Stimulated activated CD8-positive, alpha-beta memory T cell treated with anti-CD3 and anti-CD28 coated beads, Interleukin-2, amount 100 ng/mL, for 1 hour (primary cell): ENCODE measurements at places on chromosomes 4 and X.
A peak's percentile ranks its signal among the peaks of the same experiment; 100 is the strongest.

GRCh38 chrX:74251006-74251930 lies 52.7 kb upstream of the ZCCHC13 start:
- DNase-seq, result no peak

DNA sequence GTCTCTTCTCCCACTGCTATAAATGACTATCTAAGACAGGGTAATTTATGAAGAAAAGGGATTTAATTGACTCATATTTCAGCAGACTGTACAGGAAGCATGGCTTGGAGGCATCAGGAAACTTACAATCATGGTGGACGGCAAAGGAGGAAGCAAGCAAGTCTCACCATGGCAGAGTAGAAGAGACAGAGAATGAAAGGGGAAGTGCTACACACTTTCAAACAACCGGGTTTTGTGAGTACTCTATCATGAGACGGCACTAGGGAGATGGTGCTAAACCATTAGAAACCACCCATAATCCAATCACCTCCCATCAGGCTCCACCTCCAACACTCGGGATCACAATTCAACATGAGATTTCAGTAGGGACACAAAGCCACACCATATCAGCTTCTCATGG lies 11.1 kb downstream of the UBE2NL start:
- no peak for DNase-seq

GRCh38 chr4:142572071-142572470 lies 274.0 kb downstream of the INPP4B start:
- no peak for DNase-seq

DNA sequence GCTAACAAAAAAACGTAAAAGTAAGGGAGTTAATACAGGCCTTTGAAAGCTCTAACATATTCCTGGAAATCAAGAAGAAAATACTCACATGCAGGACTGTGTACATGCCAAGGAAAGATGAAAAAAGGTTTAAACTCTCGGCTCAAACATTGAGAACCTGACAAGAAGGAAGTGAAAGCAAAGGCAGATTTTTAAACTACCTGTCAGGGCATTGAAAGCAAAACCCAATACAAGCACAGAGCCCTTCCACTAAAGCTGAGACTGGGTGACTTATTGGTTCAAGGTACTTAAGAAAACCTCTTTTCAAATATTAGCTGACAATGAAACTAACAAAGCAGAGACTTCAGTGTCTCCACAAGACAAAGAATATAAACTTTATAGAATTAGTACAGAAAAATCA lies 313.0 kb upstream of the GRID2 start:
- no peak for DNase-seq

DNA sequence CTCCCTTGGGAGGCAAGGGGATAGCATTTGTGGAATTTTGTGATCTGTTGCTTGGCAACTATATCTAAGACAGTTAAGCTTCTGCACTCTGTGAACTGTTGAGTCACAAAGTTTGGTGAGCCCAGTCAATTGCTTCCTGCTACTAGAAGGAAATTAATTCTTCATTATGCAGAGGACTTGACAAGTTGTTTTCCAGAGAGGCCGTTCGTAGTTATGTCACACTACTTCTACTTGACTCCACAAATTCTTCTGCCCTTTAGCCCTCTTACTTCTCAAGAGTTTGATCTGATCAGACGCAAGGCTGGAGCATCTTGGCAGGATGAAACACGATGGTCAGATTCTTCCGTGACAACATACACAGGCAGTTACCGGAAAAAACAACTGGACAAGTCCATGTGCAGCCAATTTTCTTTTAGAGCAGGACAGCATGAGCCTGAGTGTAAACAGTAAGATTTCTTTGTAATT lies at the start of gene C4orf51:
Gene C4orf51, plus strand, starts transcription at position 156 of the 465 bp plus-strand sequence. Its CDS starts 58 bp downstream, at position 214.
- DNase-seq, result no peak

DNA sequence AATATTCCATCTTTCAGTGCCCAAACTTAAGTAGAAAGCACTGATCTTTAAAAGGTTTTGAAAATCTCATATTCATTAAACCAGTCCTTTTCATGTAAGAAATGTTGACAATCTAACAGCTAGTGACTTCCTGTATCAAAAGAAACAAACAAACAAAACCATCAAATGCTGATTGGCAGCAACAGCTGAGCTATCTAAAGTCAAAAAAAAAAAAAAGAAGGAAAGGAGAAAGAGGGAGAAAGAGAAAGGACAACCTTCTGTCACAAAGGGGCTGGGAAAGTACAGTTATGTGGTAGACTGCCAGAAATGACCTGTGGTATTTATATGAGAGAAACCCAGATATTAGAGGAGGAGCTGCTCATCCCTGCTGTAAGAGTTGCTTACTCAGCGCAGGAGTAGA lies 614.6 kb upstream of the SMIM31 start:
- DNase-seq, result no peak

- no peak for DNase-seq
Measured at GRCh38 chr4:120821977-120822376, 100.5 kb downstream of the PRDM5 start.

DNA sequence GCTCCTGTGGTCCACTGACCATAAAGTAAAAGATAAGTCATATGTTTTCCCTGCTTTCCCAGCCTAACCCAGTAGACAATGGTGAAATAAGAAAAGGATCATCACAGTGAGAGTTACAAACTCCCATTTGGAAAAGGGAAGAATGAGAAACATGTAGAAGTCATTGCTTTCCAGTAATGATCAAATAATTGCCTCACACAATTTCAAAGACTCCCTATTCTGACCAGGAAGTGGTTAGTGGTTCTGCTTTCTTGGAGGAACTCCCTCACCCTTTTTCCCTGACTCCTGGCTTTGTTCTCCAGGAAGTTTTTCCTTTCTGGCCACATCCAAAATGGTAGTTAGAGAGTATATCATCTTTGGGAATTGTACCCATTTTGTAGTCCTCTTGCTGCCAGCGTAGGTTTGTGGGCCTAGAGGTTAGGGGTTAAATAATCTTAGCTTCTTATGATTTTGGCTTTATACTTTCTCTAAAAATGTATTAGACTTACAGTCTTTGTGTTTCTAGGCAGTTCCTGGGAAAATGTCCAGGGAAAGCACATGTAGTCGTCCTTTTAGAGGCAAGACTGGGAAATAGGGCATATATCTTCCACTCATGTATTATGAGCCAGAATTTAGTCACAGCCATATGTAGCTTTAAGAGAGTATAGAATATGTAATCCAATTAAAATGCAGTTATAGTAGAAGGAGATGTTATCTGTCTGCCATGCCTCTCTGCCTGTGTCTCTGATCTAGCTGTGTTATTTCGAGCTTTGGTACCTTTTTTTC lies 10.5 kb downstream of the VAMP7 start:
- no peak for DNase-seq

GRCh38 chr4:28373601-28374000 lies 1513.0 kb downstream of the STIM2 start:
- DNase-seq, result no peak

- no peak for DNase-seq
Measured at GRCh38 chr4:71187404-71188155, 151.2 kb upstream of the SLC4A4 start.

GRCh38 chr4:155408796-155409195 lies 32.0 kb upstream of the MAP9 start:
- DNase-seq, result no peak

GRCh38 chr4:185591679-185592141 lies 56.4 kb upstream of the PDLIM3 start:
- DNase-seq, result no peak

DNA sequence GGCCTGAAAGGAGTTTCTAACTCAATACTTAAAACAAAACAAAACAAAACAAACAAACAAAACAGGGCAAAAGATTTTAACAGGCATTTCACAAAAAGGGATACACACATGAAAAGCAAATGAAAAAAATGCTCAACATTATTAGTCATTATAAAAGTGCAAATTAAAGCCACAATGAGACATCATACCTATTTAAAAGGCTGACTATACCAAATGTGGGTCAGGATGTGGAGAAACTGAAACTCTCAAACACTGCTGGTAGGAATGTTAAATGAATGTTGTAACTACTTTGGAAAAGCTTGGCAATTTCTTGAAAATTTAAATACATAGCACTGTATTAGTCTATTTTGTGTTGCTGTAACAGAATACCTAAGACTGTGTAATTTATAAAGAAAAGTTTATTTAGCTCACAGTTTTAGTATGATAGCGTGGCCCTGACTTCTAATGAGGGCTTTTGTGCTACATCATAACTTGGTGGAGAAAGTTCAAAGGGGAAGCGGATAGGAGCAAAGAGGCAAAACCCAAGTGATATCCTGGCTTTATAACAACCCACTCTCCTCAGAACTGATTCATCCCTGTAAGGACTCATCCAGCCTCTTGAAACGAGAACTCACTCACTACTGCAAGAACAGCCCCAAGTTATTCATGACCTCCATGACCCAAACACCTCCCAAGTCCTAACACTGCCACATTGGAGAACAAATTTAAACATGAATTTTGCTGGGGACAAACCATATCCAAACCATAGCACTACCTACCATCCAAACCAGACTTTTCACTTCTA lies 214.0 kb downstream of the TEX11 start:
- no peak for DNase-seq

DNA sequence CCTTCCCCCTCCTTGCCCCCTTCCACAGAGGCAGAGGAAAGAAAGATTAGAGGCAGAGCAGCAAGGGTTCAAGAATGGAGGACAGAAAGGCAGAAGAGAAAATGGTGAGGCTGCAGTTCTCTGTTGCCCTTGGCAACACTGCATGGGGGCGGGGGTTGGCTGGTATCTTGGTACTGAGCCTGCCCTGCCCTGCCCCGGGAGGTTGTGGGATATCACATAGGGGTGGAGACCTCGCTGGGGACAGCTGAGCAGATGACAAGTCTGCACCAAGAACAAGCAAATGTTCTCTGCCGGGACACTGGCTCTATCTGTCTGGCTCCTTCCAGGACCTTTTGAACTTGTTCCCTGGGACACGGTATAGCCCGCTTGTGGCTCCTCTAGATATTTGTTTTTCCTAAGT lies 39.8 kb downstream of the NHS start:
- no peak for DNase-seq

DNA sequence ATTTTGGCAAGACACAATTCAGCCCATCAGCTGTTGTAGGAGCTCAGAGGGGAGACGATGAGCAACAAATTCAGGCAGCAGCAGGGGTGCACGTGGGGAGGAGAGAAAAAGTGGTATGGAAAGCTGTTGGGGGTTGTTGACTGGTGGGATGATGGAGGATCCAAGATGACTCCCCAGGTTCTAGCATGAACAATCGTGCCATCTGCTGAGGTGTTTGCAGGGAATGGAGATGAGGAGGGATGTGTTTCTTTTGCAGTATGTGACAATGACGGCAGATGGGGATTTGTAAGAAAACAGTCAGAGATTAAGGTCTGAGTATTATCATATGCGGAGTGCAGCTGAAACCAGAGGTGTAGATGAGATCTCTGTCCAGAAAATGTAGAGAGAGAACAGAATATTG lies 63.3 kb downstream of the SEL1L3 start:
- no peak for DNase-seq

DNA sequence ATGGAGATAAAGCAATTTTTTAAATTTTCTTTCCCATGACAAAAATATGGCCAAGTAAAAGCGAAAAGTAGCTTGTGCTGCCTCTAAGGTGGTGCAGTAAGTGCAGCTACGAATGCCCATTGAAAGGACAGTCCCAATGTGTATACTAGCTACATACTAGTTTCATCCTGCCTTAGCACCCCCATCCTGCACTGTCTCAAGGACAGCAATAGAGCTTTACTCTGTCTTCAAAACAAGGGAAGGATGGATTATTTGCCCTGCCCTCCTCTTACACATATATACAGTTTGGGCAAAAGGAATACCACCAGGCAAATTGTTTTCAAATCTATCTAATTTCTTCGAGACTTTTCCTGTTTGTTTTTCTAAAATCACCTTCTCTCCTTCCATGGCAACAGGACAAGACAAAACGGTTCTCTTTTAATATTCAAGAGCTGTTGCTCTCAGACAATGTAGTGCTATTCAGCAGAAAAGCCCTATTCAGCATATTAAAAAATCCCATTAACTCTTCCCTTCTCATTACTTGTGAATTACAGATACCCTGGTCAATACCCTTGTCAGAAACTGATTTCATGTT lies 75.1 kb upstream of the SLC7A11 start:
- DNase-seq, result no peak

DNA sequence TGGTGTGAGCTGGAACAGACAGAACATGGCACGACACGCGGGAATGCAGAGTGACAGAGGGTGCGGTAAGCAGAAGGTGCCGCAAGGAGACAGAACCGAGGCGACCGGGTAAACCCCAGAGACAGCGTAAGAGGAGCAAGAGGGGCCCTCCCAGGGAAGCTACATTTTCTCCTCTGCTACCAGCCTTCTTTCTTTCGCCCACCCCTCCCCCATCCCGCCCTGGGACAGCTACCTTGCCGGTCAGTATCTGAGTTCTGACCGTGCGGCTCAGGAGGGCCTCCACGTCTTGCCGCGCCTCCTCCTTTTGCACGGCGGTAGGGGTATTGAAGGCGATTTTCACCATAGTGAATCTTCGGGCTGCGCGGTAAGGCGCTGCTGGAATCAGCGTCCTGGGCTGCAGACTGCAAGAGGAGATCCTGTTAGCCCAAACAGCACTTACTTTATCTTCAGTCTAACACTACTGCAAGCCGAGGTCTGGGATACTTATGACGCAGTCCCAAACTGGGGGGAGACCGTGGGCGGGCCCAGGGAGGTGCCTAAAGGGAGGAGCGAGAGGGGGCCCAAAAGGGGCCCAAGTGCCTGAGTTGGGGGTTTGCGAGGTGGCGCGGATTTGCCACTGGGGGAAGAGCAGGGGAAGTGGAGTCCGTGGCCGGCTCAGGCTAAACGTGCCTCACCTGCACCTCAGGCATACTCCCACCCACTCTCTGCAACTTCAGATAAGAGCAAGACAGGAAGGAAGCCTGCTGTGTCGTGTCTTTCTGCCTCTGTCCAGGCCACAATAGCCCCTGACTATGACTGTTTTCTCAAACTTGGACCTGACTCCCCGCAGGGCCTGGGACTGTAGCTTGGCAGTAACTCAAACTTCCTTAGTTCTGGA lies at the start of gene ITM2A:
Gene ITM2A, minus strand, starts transcription at position 462 of the 877 bp plus-strand sequence. Its CDS starts 119 bp downstream, at position 343.
- DNase-seq, result peak; percentile 21

DNA sequence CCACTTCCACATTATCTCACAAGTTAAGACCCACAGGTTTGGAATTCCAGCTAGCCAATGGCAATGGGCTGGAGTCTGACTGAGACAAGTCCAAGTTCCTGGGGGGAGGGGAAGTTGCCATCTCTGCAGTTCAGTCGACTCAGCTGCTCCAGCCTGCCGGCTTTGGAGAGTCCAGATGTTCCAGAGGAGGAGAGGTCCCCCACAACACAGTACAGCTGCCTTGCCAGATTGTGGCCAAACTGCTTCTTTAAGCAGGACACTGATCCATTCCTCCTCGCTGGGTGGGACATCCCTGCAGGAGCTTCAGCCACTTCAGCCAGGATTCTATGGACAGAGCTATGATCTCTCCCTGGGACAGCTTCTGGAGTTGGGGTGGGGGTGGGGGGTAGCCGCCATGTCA lies 199.2 kb downstream of the EDA start:
- DNase-seq, result no peak

DNA sequence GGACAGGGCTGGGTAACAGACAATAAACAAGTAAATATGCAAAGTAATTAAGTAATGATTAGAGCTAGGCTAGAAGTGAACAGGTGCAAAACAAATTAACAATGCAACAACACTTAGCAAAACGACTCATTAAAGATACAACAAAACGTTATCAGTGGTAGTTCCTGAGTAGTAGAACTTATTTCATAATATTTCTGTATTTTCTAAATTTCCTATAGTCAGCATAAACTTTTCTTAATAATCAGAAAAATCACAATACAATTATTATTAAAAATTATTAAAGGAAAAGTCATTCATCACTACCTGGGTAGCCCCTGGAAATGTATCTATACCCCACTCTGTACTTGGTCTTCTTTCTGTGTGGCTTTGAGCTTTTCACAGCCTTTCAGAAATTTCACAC lies 166.6 kb downstream of the GBA3 start:
- no peak for DNase-seq

- DNase-seq, result no peak
Measured at GRCh38 chr4:86977621-86978184, 42.9 kb downstream of the AFF1 start.

- DNase-seq, result no peak
Measured at GRCh38 chr4:179768996-179769395, 2326.8 kb upstream of the AGA start.
